ENCODE measurements at places on chromosomes 7 and 10. TPM values are rescaled to one million over a fixed set of nuclear protein-coding genes. Genes with fewer than 3 reads are reported as not detected.

The AMPH gene
- total RNA-seq, result 1.4 TPM

- H3K36me3 ChIP-seq, result no peaks in the 10 kb centered on the region
- no peaks in the 10 kb centered on the region for H3K27me3 ChIP-seq
- H3K4me1 ChIP-seq, result no peaks in the 10 kb centered on the region
- H3K27ac ChIP-seq, result no peak overlapping the region
Measured at GRCh38 chr10:110414548-110415309, 83.0 kb upstream of the DUSP5 start.

GRCh38 chr10:13990392-13990805 lies 340.3 kb downstream of the FRMD4A start:
- peak overlapping the region; percentile 16 for H3K4me3 ChIP-seq
- no peaks in the 10 kb centered on the region for H3K27me3 ChIP-seq
- no peaks in the 10 kb centered on the region for H3K36me3 ChIP-seq
- peaks cover 6% of the 10 kb centered on the region for H3K4me1 ChIP-seq
- DNase-seq, result no peak

DNA sequence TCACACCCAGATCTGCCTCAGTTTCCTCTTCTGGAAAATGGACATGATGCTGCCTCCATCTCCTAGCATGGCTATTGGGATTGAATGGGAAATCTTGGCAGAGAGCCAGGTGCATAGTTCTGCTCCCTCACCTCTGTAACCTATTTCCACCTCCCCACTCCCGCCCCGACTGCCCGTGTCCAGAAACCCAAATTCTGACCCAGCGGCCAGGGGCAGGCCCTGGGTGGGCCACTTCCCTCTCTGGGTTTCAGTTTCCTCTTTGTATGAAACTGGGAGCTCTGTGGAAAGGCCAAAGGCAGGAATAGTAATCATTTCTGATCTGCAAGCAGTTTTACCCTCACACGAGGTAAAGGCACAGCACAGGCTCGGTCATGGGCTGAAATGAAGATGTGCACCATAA lies 74.1 kb upstream of the DUSP5 start:
- no peaks in the 10 kb centered on the region for H3K27me3 ChIP-seq
- H3K4me3 ChIP-seq, result no peak overlapping the region
- no peaks in the 10 kb centered on the region for H3K4me1 ChIP-seq
- DNase-seq, result no peak
- H3K27ac ChIP-seq, result no peak overlapping the region

GRCh38 chr7:3264693-3265339 lies 36.2 kb upstream of the SDK1 start:
- H3K27ac ChIP-seq, result no peak overlapping the region
- peaks cover 2% of the 10 kb centered on the region for H3K27me3 ChIP-seq
- no peaks in the 10 kb centered on the region for H3K36me3 ChIP-seq
- H3K4me3 ChIP-seq, result no peak overlapping the region

GRCh38 chr10:63431962-63432797 lies 33.6 kb downstream of the JMJD1C start:
- no peak overlapping the region for H3K27ac ChIP-seq
- H3K27me3 ChIP-seq, result no peaks in the 10 kb centered on the region
- H3K4me3 ChIP-seq, result no peak overlapping the region
- no peaks in the 10 kb centered on the region for H3K36me3 ChIP-seq
- no peak for DNase-seq
- H3K4me1 ChIP-seq, result peaks cover 63% of the 10 kb centered on the region

GRCh38 chr10:99733366-99733765 lies 1.3 kb downstream of the CUTC start:
- peak overlapping the region; percentile 98 for H3K27ac ChIP-seq
- no peak for DNase-seq
- no peaks in the 10 kb centered on the region for H3K36me3 ChIP-seq
- peaks cover 54% of the 10 kb centered on the region for H3K4me1 ChIP-seq
- no peaks in the 10 kb centered on the region for H3K27me3 ChIP-seq
- peak overlapping the region; percentile 95 for H3K4me3 ChIP-seq

DNA sequence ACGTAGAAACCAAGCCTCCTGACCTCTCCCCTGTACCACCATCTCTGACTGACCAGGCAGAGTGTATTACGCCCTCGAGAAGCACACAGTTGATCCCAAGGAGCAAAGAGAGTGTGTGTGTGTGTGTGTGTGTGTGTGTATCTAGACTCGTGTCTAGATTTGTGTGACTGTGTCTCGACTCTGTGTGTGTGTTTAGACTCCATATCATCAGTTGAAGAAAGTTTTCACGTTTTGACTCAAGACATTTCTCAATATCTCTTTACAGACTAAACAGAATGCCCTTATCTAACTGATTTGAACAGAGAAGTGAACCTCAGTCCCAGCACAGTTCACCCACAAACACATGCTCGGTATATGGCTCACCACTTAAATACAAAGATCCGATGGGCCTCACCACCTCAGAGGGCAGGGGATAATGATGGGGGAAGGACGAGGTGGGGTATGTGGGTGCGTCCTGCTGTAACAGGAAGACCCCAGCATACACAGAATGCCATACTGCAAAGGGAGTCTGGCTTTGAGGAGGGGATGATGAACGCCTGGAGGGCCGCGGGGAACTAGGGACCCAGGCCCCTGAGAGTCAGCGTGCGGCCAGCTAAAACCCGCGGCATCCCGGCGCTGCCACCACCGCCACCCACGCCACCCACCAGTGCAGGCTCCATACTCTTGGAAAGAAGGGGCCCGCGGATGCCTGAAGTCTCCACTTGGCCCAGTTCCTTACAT lies 780 bp downstream of the ALDH18A1 start:
- H3K4me1 ChIP-seq, result no peaks in the 10 kb centered on the region
- peak overlapping the region; percentile 98 for H3K4me3 ChIP-seq
- peak overlapping the region; percentile 69 for H3K27ac ChIP-seq
- no peak for DNase-seq
- no peaks in the 10 kb centered on the region for H3K27me3 ChIP-seq

GRCh38 chr7:148201992-148202391 lies 388.6 kb upstream of the C7orf33 start:
- no peak for DNase-seq
- H3K27ac ChIP-seq, result no peak overlapping the region
- H3K4me1 ChIP-seq, result no peaks in the 10 kb centered on the region
- H3K4me3 ChIP-seq, result no peak overlapping the region
- H3K36me3 ChIP-seq, result no peaks in the 10 kb centered on the region

DNA sequence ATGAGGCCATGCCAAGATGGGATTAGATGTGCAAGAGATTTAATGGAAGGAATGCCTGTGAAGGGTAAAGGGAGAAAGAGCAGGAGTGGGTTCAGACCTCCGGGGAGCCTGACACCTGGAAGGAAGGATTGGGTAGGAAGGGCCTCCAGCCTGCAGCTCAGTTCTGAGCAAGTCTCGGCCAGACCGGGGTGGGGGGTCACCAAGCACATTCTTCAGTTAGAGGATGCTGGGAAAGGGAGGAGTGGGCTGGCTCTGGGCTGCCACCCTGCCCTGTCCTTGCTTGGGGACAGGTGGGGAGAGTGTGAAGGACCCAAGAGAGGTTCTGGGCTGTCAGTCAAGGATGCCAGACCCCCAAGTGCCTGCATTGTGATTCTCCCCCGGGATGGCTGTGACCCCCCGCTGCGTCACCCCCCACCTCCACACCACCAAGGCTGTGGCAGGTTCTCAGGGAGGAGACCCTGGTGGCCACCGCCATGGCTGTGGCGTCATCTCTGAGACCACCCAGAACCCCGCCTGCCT lies 16.5 kb upstream of the PRKAG2 start:
- no peak for DNase-seq
- H3K27me3 ChIP-seq, result peaks cover 19% of the 10 kb centered on the region
- no peaks in the 10 kb centered on the region for H3K36me3 ChIP-seq
- H3K27ac ChIP-seq, result no peak overlapping the region
- H3K4me1 ChIP-seq, result no peaks in the 10 kb centered on the region

Measured in psoas muscle (tissue), 8 donors.